ENCODE measurements at places on chromosomes 12 and 14. TPM values are rescaled to one million over a fixed set of nuclear protein-coding genes. Genes with fewer than 3 reads are reported as not detected.
A peak's percentile ranks its signal among the peaks of the same experiment; 100 is the strongest.

- peak; percentile 79 for DNase-seq
Observed at GRCh38 chr14:50830932-50831725, at the start of gene NIN. NIN (minus strand) TSS chr14:50831162; CDS start chr14:50822056, 9,106 bp downstream.

GRCh38 chr14:76163668-76164363 lies 12.1 kb downstream of the GPATCH2L start:
- DNase-seq, result no peak

Gene GZMH
- polyA plus RNA-seq, result not detected

DNA sequence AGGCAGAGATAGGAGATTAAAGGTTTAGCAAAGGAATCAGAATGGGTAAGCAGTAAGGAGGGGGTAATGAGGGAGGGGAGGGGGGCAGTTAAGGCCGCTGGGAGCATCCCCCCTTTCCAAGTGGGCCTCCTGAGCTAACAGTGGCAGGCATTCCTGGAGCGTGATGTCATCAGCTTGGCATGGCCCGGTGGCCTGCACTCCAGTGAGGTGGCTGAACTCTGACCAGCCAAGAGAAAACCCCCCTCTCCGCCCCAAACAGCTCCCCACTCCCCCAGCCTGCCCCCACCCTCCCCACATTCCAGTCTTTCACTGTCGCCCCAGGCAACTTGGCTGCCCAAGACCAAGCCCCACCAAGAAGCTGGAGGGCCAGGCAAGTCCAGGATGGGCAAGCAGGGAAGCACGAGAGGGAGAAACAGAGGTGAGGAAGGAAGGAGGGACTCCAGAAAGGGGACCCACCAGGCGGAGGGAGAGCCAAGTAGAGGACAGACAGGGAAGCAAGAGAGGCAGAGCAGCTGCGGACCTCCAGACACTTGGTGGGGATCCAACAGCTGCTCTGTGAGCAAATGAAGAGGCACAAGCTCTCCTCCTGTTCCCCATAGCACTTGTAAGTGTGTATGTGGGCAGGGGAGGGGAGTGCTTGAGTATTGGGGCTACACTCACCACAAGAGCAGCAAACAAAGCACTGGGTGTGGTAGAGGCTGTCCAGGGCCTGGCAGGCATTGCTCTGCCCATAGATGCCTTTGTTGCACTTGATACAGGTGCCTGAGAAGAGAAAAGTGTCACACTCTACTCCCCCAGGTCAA lies 4.5 kb downstream of the AJUBA start:
- DNase-seq, result peak; percentile 75

DNA sequence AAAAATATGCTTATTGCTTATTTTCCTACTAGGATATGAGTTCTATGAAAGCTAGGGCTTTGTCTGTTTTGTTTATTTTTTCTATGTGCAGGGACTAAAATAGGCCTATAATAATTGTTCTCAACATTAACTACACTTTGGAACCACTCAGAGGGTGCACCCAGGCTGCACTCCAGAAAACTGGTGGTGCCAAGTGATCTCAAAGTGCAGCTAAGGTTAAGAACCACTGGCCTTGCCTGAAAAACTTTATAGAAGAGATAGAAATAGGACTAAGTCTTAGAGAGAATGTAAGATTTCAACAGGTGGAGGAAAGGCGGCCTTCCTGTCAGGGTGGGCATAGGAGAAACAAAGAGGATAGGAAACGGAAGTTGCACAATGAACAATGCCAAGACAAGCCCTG lies 37.7 kb upstream of the NR1H4 start:
- no peak for DNase-seq

GRCh38 chr12:103327676-103328075 lies 168.1 kb downstream of the C12orf42 start:
- DNase-seq, result no peak

DNA sequence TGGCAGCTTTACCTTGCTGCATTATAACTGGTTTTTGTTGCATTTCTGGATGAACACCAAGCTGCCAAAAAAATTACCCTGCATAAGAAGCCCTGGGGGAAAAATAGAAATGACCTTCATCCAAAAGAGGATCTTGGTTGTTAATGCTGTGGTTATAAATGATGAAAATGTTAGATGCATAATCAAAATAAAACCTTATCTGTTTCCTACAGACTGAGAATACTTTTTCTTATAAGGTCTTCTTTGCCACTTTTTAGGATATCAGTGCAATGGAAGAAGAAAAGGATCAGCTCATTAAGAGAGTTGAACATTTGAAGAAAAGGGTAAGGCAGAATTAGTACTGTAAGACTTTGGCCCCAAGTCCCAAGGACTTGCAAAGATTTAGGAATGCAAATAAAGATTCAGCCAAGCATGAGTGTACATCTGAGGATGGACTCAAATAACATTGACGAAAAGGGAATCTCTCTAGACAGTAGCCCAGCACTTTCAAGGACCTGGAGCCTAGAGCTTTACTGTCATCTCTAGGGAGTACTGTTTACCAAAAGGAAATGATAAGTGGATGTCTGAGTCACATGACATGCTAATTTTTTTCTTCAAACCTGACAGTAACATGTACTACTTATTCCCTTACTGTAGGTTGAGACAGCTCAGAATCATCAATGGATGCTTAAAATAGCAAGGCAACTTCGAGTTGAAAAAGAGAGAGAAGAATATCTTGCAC lies 10.7 kb downstream of the IFT81 start:
- DNase-seq, result no peak

DNA sequence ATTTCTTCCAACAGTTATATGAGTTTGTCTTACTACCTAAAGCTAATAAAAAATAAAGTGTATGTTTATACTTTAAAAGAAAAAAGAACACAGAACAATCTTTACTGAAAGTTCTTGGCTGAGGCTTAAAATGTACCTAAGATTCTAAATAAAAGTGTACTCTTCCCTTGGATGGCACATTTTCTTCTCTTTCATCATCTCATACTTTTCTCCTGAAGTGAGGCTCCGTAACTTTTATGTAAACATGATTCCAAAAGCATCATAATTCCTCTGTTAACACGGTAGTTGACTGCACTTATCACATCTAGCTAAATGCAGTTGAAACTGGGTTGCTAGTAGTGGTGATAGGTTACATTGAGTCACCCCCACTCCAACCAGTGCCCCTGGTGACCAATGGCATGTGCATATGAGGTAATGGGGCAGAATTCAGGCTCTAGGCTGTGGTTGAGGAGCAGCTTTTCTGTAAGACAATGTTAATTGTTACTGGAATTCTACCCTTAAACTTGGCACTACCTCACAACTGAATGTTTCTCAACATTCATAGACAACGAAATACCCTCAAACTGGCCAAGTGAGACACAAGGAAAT lies 38.4 kb downstream of the WASHC3 start:
- DNase-seq, result no peak

Measured in muscle of arm (tissue), 14 donors.